DMS53 (cell line): ENCODE measurements at places on chromosomes 4 and X.

DNA sequence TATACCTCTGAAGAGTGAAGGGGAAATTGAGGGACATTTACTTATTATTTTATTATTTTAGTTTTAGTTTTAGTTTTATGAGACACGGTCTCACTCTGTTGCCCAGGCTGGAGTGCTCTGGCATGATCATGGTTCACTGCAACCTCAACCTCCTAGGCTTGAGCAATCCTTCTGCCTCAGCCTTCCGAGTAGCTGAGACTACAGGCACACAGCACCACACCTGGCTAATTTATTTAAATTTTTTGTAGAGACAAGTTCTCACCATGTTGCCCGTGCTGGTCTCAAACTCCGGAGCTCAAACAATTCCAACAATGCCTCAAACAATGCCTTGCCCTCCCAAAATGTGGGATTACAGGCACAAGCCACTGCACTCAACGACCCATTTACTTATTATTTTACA, 68.4 kb upstream of the BMP2K start:
- DNase-seq = no peak

- DNase-seq = no peak
Observed at GRCh38 chr4:120005076-120005475, 61.6 kb downstream of the MAD2L1 start.

DNA sequence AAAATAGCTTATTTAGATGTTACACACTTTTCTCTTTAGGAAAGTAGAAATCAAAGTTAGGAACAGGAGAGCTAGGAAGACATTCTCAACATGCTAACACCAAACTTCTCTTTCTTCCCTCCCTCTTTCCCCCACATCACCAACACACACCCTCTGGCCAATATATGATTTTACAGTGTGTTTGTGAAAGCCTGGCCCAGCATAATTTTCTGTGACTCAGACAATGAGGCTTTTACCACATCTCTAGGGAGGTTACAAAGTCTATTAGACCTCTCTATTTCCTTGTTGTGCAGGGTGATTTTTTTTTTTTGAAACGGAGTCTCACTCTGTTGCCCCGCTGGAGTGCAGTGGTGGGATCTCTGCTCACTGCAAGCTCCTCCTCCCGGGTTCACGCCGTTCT, 189.9 kb downstream of the AASDH start:
- no peak for DNase-seq

DNA sequence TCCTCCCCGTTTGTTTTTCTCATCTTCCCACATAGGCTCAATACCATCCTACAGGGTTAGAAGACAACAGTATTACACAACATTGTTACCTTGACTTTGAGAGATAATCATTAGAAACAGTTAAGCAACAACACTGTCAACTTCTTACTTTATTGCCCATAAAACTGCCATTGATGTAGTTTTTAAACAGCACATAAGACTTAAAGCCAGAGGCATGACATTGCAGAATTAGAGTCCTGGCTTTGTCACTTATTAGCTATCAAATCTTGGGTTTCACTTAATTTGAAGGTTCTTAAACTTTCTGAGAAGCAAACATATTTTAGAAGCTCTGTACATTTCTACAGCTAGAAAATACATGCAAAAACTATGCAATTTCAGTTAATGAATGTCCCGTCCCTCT, 41.8 kb downstream of the EIF4E start:
- no peak for DNase-seq

- DNase-seq = no peak
Observed at GRCh38 chrX:17597327-17597726, 140.0 kb upstream of the SCML1 start.

GRCh38 chr4:16029262-16029661, 54.6 kb downstream of the PROM1 start:
- DNase-seq = no peak

GRCh38 chr4:80452768-80453167, 117.2 kb downstream of the CFAP299 start:
- peak; percentile 28 for DNase-seq

GRCh38 chrX:150362599-150363481, at the start of gene MAMLD1:
Gene MAMLD1 (plus strand): TSS chrX:150363317. CDS start chrX:150445517, 82,200 bp downstream.
- DNase-seq = peak; percentile 60

- DNase-seq = no peak
Observed at GRCh38 chrX:136572030-136572429, 40.0 kb downstream of the VGLL1 start.

GRCh38 chrX:112874175-112874574, 33.5 kb upstream of the AMOT start:
- DNase-seq = peak; percentile 18

DNA sequence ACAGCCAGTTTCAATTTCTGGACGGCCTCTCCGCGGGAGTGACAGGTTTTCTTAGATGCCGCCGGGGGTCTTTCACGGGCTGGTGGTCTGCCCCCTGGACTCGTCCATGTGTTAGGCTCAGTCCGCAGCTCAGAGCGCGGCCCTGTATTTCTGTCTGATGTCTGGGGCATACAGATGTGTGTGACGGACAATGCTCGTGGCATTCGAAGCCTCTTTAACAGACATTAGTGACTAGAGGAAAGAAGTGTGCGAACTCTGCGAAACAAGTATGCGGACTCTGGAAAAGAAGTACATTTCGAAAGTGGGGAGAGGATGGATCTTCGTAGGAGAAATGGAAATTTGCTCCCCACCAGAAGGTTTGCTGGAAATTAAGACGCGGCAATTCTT, 793 bp upstream of the DCUN1D4 start:
- DNase-seq = peak; percentile 64

DNA sequence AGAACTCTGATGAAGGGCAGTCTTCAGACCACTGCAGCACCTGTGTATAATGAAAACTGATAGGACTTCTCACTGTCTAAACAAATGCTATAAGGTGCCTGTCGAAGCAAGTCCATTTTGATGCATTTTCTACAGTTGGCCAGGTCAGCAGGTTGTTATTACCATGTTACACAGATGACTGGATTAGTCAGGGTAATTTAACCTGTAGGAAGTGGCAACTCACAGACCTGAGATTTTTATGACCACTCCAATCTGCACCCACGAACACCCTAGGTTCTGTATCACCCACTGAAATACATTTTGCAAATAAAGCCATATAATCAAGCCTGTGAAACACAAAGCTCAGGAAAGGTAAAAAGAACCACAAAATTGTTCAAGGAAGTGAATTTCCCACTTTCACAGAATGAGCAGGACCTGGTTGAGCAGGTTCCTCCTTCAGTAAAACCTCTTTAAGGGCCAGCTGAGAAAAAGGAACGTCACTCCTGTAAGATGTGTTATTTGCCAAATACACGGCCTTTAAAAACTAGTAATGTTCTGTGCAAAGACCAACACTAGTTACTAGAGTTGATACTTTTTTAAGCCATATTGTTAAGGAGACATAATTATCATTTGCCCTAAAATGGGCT, 12.7 kb downstream of the MAML3 start:
- peak; percentile 51 for DNase-seq

DNA sequence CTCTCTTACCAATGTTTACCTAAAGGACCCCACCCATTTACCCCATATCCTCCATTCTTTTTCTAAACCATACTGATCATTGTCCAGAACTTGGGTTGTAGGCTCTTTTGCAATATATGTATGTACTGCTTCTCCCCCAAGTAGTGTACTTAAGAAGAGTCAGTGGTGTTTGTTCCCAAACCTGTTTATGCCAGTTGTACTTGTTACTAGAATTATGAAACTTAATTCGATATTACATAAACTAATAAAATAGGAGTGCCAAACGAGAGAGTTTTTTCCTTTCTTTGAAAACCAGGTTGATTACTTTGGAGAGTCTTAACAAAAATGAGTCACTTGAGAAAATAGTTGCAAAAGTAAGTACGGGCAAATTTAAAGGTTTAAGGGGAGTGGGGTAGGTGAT, 96.3 kb downstream of the GEMIN8 start:
- DNase-seq = no peak

DNA sequence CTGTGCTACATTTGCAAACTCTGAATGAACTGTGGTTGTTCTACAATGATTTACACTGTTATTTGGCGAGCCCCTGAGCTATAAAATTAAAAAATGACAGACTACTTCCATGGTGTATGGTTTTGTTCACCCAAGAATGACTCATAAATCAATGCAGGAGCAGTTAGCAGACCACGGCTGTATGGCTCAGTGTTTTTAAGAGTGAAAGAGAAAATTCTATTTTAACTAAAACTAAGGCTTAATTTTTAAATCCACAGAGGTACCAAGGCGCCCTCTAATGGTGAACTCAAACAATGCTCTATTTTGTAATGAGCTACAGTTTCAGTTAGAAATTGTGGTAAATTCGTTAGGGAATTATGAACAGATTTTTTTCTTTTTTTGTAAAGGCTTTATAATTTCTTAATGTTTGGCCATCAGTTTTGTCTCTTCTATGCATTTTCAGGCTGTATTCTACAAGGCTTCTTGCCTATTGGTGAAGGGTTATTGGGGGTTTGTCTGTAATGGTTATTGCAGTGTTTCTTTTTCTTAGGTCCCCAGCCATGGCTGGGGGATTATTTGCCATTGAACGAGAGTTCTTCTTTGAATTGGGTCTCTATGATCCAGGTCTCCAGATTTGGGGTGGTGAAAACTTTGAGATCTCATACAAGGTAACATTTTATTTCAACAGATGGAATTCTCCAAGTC, 32.5 kb downstream of the HMGB2 start:
- DNase-seq = peak; percentile 49

- no peak for DNase-seq
Observed at GRCh38 chr4:138297743-138298405, 55.7 kb upstream of the SLC7A11 start.

DNA sequence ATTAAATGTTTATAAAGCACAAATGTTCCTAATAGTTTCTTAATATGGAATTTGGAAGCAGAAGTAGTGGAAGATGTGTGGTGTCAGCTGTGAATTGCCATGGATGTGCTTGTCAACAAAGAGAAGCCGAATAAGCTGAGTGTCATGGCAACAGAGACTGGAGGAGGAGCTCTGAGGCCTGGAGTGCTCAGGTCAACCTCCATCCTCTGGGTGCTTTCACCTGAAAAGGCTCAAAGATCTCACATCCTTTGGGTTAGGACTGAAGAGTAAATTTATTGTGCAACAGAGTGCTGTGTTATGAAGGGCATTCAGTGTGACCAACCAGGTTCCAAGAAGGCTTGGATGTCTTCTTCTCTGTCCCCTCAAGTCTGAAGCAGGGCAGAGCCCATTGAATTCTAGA, 18.7 kb downstream of the SGMS2 start:
- DNase-seq = peak; percentile 72

DNA sequence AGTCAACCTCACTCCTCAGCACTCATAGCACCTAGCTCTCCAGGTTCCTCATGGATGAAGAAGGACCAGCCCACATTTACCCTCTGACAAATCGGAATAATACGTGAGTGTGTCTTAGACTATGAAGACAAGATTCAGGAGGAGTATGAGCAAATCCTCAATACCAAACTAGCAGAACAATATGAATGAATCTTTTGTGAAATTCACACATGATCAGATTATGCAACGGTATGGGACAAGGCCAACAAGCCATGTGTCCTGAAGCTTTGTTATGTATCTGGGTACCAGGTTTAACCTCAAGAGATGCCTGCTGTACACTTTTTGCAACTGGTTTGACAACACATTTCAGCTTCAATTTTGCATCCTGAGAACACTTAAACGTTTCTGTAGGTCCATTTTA, 300.1 kb downstream of the OPHN1 start:
- DNase-seq = no peak

GRCh38 chrX:13703135-13703534, 14.2 kb downstream of the RAB9A start:
- no peak for DNase-seq

DNA sequence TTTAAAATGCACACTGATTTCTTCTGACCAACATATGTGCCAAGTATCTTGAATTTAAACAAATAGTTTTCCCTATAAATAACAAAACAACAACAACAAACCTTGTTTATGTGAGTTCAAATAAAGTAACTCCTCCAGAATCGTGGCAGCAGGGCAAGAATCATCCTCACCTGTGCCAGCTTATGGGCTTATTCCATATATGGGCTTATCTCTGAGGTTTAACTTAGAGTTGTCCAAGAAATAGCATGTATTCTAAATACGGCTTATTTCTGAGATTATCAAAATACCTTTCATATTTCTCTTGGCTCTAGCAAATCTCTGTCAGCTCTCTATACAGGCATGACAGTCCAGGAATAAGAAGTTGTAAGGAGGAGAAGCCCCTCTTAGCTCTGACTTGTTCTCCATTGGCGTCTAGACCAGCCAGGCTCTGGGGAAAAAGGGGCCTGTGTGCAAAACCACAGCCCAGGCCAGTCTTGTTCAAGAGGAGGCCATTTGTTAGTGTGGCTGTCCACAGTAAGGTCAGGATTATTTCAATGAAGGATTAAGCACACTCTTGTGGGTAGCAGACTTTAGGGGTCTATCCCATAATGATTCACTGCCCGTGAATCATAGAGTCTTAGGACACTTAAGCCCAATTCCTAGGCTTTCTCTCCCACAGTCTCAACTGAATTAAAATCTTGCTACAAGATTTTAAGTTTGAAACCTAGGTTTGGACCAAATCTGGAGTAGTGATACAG, 63.2 kb downstream of the FRAS1 start:
- DNase-seq = no peak

DNA sequence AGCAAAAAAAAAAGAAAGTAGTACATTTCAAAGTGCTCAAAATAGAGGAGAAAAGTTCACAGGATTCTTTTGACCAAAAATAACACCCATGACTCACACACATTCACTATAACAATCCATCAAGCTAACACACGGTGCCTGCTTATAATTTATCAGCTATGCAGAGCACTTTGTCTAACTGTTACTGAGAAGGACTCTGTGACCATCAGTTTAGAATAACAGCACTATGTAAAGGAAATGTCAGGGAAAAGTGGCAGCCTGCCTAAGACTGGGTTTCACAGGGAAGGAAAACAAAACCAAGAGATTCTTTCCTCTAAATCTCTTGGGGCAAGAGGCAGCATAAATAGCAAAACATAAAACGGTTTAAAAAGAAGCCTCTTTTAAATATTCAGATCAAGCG, 54.8 kb downstream of the CCDC149 start:
- no peak for DNase-seq

DNA sequence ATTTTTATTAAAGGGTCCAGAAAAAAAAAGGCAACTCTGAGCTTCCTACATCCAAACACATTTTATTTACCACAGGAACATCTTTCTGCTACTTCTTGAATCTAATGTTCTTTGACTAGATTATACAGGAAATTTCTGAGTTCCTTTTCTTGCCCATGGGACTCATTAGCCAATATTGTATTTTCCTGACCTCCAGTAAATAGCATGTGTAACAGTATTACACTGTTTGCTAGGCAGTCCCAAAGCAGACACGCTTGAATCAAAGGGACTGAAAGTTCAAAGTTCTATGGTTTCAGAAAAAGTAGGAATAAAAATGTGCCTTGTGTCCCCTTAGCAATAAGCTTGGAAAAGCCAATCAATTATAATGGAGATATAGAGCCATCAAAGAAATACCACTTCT, 57.4 kb downstream of the MOSPD2 start:
- DNase-seq = no peak

DNA sequence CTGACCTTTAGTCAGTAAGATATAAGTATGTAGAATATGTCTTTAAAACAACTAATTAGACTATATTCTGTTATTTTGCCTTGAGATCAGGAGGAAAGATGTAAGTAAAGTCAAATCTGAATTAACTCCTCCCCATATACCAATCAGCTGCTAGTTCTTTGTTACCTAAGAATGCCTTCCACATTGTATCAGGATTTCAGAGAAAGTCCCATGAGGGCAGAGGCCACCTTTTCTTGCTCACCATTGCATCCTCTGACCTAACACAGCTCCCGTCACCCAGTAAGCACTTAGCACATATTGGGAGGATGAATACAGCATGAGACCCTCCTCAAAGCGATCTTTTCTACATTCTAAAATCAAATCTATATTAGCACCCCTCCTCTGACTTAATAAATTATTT, 87.0 kb downstream of the COL25A1 start:
- DNase-seq = no peak

- no peak for DNase-seq
Observed at GRCh38 chr4:173161311-173161710, 7.3 kb upstream of the GALNT7 start.
